ENCODE measurements at places on chromosomes 6 and 20.
A peak's percentile ranks its signal among the peaks of the same experiment; 100 is the strongest.

DNA sequence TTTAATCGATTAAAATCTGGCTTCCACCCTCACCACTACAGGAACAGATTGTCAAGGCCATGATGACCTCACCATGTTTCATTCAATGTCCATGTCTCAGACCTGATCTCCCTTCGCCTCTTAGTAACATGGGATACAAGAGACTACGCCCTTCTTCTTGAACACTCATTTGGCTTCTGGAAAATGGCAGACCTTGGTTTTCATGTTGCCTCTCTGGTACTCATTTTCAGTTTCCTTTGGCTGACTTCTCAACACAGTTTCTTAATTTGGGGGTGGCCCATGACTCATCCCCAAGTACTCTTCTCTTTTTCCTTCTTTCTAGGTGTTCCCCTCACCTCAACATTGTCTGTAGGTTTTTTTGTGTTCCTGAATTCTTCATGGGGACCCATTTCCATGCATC lies 22.7 kb downstream of the TMX4 start:
- DNase-seq: no peak

DNA sequence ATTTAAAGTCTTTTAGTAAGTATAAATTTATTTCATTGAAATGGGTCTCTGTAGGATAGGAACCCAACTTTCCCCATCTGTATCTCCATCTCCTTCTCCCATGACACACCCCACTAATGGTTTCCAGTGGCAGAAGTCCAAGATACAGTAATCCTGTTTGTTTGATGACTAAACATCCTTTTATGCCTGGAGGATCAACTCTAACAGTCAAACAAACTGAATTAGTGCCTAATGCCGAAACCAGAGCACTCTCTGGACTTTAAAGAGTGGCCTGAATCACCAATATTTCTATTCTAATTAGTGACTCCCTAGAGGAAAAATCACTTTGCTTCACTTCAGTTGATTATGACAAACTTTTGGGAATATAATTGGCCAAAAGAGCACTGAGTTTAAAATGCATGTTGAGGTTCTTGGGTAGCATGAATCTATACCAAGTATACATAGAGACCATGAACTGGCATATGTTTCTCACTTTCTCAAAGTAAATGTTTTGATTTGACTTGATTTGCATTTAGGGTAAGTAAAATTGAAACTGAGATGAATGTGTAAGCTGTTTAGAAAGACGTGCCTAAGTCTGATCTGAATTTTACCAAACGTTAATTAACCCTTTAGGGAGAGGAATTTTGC lies 776.4 kb upstream of the NRSN1 start:
- DNase-seq: peak; percentile 12

DNA sequence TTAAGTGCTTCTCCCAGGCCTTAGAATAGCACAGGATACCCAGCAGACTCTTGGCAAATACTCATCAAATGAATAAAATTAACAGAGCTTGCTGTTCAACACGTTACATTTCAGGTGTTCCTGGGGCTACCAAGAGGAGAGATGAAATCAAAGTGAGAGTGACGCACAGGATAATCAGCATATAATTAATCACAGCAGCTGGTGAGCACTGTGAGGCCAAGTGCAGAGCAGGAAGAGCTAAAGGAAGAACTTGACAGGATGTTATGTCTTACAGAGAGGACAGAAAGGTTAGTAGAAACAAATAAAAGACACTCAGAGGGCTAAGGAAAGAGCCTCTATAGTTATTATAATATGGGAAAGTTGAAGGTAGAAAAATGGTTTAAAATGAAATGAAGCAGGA lies 8.8 kb downstream of the PPIL1 start:
- no peak for DNase-seq

- no peak for DNase-seq
Measured at GRCh38 chr20:58605292-58606065, 45.6 kb upstream of the STX16 start.

DNA sequence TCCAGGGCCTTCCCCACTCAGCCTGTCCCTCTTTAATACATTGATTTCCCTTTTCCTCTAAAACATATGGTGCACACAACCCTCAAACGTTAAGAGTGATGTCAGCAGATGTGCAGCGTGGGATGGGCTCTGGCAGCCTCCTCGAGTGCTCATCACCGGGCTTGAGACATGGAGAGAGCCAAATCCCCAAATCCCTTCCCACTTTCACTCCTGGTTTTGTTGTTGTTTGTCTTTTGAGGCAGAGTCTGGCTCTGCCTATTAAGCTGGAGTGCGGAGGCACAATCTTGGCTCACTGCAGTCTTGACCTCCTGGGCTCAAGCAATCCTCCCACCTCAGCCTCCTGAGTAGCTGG lies 5.8 kb upstream of the PLTP start:
- DNase-seq: no peak

GRCh38 chr6:3421791-3422434 lies 34.9 kb downstream of the SLC22A23 start:
- DNase-seq: no peak

DNA sequence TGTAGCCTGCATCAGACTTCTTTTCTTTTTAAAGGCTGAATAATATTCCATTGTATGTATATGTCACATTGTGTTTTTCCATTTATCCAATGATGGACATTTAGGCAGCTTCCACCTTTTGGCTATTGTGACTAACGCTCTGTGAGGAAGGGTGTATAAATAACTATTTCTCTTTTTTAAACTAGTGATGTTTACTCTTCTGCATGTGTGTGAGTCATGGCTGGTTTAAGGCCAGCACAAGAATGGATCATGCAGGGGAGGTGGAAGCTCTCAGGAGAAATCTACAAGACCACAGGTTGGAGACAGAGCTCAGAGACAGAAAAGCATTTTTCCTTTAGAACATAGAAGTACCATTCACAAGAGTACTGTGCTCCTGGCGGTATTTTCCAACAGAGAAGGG lies 307.2 kb downstream of the SOX4 start:
- DNase-seq: no peak

DNA sequence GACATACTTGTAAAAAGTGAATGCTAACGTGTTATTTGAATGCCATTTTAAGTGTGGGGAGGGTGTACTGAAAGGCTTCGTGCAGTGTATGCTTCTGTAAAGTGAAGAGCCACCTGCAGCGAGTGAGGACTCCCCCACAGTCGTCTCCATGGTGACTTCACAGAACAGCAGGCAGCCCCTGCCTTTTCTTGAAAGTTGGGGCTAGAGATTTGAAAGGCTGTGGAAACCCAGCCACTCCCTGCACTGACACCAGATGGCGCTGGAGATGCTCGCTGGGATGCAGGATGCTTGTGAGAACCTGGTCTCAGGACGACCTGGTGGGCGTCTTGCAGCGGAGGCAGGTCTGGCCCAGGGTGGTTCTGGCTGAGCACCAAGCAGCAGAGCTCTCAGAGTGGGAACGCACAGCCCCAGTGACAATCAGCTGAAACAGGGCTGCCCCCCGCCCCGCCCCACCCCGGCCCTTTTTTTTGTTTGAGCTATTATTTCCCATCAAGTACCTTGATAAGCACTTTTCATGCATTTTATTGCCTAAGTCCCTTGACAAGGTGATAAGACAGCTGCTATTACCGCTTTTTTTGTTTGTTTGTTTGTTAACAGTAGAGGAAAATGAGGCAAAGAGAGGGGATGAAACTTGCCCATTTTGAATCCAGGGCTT lies 150.3 kb downstream of the SYCP2 start:
- peak; percentile 23 for DNase-seq

DNA sequence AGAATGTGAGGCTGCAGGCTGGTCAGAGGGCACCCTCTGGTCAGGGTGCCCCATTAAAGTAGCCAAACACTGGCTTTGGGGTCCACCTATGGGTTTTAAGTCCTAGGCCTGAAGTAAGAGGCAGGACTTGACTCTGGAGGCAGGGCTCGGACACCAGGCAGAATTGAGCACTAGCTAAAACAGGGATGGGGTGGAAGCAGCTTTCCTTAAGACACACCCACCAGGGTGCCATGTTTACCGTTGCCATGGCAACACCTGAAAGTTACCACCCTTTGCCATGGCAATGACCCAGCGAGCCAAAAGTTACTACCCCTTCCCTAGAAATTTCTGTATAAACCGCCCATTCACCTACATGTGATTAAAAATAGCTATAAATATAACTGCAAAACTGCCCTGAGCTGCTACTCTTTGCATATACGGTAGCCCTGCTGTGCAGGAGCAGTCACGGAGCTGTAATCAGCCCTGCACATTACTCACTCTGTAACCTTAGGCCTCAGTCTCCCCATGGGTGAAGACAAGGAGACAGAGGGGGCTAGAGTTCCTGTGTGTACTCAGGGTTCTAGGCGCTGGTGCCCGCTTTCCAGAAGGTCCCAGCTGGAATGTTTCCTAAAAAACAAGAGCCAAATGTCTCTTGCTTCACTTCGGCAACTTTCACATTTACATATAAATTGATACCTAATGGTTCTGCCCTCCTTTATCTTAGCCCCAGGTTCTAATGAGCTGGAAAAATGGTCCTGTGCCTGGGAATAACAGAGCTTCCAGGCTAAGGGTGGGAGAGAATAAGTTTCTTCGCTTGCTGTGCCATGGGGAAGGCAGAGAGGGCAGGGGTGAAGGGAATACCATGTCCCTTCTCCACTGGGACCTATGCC lies 27.2 kb upstream of the SRSF6 start:
- no peak for DNase-seq

- no peak for DNase-seq
Measured at GRCh38 chr20:40234593-40234992, 454.4 kb downstream of the MAFB start.

DNA sequence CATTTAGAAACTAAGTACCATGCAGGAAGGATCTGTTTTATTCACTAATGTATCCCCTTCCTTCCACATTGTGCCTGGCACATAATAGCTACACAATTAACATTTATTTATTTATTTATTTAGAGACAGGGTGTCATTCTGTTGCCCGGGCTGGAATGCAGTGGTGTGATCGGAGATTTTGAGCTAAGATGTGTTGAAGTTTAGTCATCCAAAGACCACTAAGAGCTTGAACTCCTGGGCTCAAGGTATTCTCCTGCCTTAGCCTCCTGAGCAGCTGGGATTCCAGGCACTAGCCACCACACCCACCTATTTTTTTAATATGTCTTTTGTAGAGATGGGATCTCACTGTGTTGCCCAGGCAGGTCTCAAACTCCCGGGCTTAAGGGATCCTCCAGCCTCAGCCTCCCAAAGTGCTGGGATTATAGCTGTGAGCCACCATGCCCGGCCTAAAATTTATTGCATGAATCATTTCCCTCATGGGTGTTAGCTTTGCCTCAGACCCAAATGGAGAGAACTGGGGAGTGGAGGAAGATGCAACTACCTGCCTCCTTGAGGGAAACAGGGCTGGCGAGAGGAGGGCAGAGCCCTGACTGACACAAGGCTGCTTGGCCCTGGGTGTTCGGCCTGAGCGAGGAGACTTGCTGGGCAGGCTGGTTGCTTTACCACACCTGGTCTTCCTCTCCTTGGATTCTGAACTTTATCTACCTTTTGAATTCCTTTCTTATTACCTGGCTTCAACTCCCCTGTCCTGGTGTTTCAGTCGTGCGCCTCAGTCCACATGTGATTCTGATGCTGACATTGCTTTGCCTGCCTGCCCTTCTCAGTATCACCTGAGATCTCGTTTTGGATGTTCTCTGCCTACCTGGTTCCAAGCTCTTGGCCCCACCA lies 1.7 kb upstream of the DYNLT1 start:
- no peak for DNase-seq

DNA sequence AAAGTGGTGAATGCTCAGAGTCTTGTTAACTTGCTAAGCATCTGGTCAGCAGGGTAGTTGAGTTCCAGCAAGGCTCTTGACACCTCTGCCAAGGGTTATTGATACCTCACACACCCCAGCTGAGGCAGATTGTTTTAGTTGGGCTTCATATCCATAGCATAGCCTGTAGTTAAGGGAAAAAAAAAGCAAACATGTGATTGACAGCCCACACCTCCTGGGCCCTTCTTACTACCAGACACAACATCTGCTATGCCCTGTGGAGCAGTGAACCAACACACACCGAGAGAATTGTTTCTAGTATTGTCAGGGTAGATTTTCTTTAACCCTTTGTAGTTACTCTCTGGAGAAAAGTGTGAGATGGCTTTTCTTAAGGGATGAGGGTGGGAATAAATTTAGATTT lies 697.0 kb upstream of the POU3F2 start:
- DNase-seq: peak; percentile 55

GRCh38 chr6:117955684-117956256 lies 48.7 kb downstream of the SLC35F1 start:
- no peak for DNase-seq

DNA sequence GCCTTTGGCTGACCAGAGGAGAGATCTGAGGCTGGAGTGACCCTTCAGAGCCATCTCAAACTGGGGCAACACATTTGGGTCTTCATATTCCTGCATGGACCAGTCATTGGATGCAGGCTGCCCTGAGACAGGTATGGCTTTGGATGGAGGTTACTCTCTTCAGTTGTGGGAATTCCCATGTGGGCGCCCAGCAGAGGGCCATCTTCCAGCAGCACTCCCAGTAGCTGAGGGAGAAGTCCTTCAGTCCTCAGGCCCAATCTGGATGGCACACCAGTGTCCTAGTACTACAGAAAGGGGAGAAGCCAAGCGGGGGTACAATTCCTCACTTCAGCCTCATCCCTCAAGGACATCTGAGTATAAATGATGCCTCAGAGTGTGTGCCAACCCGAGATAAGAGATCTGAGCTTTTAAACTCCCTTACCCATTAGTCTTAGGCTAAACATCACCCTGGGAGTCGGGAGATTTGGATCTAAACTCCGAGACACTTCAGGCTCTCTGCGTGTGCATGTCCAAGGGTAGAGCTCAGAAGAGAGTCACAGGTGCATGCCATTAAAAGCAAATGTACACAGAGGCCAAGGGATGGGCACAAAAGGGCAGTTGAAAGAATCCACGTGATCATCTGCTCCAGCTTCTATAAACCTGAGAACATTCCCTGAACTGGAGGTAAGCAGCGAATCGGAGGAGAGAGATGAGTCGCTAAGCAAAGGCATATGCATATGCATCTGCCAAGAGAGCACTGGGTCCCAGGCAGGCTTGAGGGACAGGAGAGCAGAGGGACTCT lies 204.6 kb downstream of the CD83 start:
- no peak for DNase-seq

DNA sequence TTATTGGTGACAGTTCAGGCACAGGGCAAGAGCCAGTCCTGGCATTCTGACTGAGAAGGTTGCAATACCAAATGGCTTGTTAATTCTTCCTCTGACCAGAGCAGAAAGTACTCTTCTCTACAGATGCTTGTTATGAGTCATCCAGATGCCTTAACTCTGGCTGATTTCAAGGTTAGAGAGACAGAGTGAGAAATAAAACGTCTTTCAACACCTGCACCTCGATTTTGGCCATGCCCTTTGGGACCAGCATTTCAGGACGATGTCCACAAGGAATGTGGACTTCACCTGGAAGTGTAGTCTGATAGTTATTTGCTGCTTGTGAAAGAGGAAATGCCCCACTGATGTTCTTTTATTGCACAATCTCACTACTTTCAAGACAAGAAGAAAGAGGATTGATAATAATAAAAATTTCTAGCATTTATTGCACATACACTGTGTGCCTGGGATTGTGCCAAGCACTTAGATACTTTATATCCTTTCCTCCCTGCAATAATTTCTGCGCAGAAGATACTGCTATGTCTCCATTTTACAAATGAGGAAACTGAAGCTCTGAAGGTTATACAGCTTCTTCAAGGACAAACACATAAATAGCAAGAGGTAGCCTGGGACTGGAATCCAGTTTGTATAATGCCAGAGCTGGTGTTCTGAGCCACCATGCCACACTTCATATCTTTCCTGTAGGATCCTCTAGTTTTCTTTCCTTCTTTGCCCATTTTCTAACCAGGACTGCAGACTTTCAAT lies 33.5 kb upstream of the MCM3 start:
- no peak for DNase-seq

- no peak for DNase-seq
Measured at GRCh38 chr6:33418690-33419291, 884 bp upstream of the CUTA start.

Measured in NCI-H446 (cell line).